ENCODE measurements at places on chromosomes 4 and X.

DNA sequence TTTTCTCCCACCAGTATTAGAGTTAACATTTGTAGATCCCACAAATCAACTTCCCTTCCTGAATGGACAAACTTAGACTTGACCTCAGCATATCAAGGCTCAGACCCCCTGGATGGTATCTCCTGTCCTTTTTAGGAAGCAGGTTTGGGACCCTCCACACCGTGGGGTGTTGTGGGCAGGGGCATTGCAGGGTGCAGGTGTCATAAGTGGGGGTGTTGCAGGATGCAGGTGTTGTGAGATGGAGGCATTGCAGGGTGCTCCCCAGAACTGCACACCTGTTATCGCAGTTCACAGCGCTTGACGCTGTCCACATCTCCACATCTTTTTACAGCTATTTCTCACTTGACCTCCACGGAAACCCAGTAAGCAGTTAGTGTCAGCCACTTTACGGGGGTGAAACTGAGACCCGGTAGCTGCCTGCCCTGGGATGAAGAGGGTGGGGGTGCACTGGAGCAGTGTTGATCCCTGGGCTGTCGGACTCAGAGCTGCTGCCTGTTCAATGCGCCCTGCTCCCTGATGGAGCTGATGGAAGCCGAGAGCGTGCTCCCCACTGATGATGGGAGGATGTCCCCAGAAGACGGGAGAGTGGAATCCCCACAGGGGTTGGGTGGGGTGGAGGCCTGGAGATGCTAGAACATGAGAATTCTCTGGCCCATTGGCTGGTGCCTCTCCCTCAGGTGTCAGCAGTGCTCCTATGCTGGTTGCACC, 25.3 kb downstream of the SH3TC1 start:
- no peak for DNase-seq

DNA sequence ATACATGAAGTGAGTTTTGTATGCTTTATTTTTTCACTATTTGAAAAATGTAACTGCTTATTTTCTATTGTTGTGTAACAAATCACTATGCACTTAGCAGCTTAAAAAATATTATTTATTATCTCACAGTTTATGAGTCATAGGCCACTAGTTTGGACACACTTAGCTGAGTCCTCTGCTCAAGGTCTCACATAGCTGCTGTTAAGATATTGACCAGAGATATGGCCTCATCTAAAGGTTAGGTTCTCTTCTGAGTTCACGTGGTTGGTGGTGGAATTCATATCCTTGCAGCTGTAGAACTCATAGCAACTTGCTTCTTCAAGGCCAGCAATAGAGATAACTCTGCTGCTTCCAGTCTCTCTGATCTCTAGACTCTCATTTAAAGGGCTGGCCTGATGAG, 534.4 kb downstream of the SPRY1 start:
- DNase-seq: no peak

- no peak for DNase-seq
These were observed 108.7 kb downstream of the DHRSX start for GRCh38 chrX:2391869-2392606.

DNA sequence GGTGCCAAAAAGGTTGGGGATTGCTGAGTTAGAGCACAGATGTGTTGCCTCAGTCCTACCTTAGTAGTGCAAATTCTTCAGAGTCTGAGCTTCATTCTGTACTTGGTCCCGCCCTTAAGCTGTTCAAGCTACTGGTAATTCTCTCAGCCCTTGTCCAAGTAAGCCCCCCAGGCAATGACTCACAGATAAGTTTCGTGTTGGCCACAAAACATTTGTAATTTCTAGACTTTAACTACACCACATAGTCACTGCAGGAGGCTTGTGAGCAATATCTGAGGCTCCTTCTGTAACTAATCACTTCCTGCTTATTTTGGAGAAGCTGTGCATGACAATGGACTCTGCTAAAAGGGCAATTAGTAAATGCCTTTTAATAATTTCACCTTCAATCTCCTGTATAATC, 1420.5 kb downstream of the PCDH7 start:
- DNase-seq: no peak

DNA sequence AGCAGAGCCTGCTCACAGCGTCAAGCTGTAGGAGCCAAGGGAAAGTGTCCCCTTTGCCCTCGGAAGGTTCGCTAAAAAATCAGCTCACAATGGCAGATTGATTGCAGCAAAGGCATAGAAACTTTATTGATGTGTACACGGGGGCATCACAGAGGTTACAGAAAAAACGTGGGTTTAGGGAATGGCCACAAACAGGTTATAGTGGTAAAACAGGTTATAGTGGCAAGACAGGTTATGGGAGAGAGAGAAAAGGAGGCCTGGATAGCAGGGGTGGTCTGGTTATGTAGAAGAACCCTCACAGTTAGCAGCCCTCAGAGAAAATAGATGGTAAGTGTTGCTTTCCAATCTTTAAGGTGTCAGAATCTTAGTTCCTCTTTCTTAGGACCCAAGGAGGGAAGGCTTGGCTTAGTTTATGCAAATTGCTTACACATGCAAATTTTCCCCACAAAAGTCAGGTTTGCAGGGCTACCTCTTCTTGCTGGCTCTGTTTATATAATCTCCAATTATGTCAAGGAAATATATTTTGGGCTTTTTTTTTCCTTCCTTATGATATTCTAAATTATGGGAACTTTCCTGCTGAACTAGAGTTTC, 113.7 kb downstream of the BMP15 start:
- DNase-seq: no peak

GRCh38 chr4:3376266-3376665, 65.5 kb upstream of the HGFAC start:
- no peak for DNase-seq

Measured in NCI-H1417 treated with DMSO at 0.1 percent for 48 hours (cell line).